ENCODE measurements at places on chromosomes 7 and 10.
A peak's percentile ranks its signal among the peaks of the same experiment; 100 is the strongest.

DNA sequence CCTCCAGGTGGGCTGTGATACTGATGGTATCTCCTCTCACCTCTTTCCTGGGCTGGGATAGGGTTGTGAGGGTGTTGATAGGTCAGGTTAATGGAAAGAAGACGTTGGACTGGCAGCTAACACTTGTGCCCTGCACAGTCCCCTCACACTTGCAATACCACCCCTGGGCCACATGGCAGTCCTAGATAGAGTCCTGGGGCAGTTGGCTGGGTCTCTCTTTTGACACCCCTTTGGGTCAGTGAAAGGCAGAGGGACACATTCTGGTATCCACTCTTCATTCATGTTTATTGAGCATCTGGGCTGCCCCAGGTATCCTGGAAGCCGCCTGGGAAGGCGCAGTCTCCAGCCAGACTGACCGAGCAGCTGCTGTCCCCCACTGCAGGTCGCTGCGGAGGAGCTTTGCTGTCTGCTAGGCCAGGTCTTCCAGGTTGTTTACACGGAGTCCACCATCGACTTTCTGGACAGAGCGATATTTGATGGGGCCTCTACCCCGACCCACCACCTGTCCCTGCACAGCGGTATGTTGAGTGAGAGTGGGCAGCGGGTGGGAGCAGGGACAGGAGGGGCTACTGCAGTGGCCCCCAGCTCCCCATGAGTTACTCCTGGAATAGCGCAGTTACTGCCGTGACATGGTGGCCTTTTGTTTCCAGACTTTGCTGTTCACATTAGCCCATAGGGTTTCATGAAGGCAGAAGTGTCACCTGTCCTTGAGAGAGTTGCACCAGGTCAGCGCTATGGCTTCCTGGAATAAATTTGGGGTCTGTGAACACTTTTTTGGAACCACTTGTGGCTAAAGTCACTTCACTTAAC, 19.1 kb downstream of the NACAD start:
- DNase-seq = no peak

DNA sequence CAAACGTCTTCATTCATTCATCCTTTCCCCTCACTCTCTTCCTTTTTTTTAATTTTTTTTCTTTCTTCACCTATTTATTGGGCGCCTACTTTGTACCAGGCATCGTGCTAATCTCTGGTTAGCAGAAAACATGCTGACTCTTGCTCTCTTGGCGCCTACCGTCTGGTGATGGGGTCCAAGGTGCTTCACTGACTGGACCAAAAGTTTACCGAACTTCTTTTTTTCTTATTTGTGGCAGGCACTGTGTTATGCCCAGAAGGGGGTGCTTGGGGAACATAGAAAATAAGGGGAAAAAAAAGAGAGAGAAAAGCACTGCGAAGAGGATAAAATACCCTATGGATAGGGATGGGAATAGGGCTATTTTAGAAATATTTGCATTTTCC, 505 bp upstream of the FAM204A start:
- DNase-seq = no peak

DNA sequence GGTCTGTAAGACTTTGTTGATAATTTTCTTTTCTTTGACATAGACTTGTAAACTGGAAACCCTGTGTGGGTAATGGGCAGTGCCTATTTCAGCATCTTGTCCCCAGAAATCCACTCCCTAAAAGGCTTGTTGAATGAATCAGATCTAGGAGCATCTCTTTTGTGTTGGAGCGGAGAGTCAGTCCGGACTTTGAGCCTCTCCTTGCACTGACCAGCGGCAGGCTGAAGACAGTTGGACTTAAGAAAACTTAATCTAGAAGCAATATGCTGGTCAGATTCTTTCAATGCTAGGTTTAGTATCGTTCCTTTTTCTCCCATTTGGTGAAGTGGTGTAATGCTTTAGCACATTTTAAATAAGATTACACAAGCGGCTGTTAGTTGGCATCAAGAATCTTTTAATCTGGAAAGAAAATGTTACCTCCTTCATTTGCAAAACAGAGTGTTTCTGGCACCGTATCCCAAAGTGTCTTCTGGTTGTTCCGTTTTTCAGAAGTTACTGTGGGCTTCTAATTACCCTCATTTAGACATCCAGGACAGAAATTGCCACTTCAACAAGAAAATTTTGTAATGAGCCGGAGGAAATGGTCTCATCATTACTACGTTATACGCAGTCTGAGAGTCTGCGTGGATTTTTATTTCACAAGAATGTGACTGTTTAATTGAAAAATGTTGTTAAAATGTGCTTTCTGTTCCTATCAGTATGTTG, 74.7 kb downstream of the CUX1 start:
- no peak for DNase-seq

DNA sequence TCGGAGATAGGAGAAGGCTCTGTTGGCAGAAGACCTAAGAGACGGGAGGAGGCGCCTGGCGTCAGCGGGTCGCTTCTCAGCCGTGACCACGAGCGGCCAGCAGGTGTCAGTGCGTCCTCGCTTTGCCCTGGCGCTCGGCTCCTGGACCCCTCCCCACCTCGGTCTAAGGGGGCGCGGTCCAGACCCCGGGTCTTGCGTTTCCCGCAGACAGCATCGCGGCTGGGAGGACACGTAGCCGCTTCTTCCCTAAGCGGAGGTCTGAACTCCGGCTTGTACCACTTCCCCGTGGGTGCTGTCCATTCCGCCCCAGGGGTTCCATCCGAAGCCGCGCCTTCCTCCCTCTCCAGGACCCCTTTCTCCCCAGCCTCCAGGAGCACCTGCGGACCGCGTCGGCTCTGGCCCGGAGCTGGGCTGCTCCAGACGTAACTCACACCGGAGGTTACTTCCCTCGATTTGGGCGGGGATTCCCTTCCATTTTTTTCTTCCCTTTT, 593 bp upstream of the ADRA2A start:
- DNase-seq = peak; percentile 44

GRCh38 chr7:67918158-67918557, 921.5 kb downstream of the TYW1 start:
- DNase-seq = no peak

GRCh38 chr10:6207658-6208057, 4.9 kb downstream of the PFKFB3 start:
- DNase-seq = no peak

DNA sequence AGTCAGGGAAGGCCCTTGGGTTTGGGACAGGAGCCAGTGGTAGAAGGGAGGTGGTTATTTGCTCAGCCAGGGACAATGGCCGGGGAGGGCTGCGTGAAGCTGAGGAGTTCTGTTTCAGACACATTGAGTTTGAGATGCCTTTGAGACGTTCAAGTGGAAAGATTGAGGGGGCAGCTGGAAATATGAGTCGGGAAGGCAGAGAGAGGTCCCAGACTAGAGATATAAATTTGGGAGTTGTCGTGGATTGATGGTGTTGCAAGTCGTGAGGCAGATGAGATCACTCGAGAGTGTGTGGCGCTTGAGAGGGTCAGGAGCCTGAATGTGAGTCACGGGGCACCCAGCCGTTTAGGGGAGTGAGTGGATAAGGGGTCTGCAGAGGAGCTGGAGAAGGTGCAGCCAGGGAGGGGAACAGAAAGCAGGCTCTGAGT, 73.3 kb downstream of the ZMIZ1 start:
- no peak for DNase-seq

DNA sequence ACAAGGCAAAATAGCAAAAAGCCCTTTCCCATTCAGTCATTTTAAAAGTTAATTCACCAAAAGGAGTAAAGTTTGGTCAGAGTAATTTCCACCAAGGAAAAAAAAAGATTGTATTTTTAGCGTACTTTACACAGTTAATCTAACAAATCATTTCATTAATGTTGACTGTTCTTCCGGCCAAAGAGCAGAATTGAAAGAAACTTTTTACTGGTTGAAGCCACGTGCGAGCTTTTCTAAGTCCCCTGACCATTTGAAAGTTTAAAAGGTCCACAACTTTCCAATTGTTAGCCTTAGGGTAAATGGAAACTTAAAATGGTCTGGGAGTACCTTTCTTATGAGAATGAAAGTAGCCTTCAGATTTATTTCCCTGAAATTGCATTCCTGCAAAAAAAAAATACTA, 296.7 kb downstream of the ARL4A start:
- no peak for DNase-seq

DNA sequence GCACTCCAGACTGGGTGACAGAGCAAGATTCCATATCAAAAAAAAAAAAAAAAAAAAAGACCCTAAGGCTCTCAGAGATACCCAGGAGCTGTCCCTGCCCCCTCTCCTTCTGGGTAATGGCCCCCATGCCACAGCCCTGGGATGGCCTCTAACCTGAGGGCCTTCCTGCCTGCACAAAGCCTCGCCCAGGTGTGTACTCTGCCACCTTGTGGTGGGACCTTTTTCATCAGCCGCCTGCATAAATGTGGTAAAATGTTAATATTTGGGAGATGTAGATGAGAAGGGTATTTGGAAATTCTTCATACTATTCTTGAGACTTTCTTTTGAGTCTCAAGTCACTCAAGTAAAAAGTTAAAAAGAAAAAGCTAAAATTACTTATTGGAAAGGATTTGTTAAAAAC, 46.3 kb upstream of the RNF216 start:
- peak; percentile 31 for DNase-seq

GRCh38 chr10:70479626-70480238, 1.2 kb downstream of the PALD1 start:
- no peak for DNase-seq

GRCh38 chr10:120455004-120455403, 2.0 kb upstream of the PLPP4 start:
- DNase-seq = no peak

DNA sequence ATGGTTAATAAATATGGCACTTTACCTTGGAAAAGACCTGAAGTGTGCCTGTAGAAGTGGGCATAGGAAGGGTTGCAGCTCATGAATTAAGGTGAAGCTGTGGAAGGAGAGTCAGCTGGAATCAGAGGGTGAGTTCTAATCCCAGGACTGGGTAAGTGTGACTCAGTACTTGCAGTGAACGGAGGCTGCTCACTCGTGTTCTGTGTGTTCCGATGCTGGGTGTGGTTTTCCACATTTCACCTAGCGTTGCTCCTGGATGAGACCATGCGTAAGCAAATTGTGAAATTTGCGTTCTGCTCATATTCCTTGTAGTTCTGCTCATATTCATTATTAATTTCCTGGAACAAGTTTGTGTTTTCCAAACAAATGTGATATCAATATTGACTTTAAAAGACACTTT, 22.4 kb upstream of the TMEM236 start:
- DNase-seq = no peak

- DNase-seq = no peak
These were observed 35.7 kb upstream of the EEPD1 start for GRCh38 chr7:36117203-36117840.

DNA sequence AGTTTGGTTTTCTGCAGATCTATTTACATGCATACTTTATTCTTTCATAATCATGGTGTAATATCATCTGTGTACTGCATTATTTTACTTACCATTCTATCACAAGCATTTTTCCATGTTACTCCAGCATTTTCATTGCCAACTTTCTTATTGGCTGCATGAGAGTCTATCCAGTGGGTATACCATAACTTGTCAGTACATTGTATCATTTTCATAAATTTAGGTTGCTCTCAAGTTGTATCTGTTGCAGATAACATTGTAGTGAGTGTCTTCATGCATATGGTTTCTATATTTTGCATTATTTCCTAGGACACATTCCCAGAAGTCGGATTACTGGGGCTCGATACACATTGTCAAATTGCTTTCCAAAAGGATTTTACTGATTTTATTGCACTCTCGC, 87.2 kb upstream of the INSYN2A start:
- no peak for DNase-seq

- DNase-seq = no peak
These were observed 172.4 kb upstream of the ZNF32 start for GRCh38 chr10:43821103-43821502.

DNA sequence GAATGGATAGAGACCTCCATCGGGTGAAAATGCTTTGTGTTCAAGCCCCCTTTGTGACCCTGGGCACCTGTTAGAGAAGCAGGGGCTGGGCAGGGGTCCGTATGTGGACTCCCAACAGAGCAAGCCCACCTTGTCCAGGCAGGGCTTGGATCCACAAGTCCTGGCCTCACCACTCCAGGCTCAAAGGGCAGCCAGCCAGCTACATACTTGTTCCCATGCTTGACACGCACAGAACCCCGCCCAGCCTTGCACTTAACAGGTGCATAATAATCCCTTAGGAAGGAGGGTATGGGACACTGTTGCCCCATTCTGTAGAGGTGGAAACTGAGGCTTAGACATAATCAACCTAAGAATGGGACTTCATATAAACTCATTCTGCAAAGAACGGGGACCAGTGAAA, 160.6 kb downstream of the PRKAG2 start:
- DNase-seq = no peak

DNA sequence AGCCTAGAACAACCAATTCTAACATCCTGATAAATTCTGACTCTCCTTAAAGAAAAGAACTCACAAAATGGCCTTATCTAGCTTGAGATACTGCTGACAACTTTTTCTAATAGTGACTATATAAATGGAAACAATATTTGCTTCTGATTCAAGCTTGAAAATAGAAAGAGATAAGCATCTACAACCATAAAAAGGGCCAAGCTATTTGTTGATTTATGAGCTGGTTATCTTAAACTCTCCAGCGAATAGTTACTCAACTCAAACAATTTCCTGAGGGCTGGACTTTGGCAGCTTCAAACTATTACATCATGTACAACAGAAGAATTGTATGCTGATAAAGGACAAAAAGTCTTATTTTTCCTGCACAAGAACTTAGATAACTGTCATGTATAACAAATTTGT, 4.6 kb downstream of the USP54 start:
- peak; percentile 100 for DNase-seq

DNA sequence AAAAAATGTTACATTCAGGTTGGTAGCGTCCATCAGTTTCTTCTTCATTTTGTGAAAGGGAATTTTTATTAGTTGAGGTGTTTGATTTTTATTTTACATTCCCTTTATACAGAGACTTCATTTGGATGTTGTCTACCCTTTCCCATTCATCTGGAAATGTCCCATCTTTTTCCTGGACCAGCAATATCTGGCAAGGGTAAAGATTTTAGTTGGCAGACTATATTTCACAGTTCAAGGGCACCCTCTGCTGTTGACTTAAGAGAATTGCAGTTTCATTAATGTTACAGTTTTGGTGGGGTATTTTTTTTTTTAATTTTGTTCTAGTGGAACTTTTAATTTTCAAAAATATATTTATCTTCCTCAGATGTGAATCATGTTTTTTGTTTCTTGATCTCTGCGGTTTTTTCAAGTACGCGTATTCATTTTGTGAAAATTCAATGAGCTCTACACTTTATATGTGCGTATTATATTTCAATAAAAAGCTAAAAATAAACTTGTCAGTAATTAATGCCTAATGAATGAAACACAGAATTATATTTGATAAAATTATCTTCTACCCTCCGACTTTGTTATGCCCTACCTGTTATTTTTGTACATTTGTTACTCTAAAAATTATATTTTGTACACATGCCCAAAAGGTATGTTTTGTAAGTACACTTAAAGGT, 97.9 kb upstream of the KLF14 start:
- DNase-seq = peak; percentile 56

DNA sequence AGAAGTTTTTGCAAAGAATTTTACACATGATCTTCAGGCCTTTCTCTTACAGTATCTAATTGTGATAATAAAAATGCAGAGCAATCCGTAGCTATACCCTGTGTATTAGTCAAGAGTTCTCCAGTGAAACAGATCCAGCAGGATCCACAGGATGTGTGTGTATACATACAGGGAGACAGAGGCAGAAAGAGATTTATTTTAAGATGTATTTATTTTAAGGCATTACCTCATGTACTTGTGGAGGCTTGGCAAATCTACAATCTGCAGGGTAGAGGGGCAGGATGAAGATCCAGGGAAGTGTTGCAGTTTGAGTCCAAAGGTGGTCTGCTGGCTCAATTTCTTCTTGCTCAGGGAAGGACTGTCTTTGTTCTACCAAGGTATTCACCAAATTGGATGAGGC, 41.7 kb downstream of the ARHGAP12 start:
- DNase-seq = no peak

GRCh38 chr7:144784943-144785342, 50.9 kb downstream of the TPK1 start:
- DNase-seq = no peak
